ENCODE measurements at places on chromosomes 11 and 22.

GRCh38 chr11:132559331-132560036 lies 972.8 kb downstream of the OPCML start:
- DNase-seq, result no peak

GRCh38 chr11:31953803-31954327 lies 137.0 kb upstream of the RCN1 start:
- no peak for DNase-seq

GRCh38 chr11:95650276-95650675 lies 139.3 kb downstream of the FAM76B start:
- DNase-seq, result no peak

GRCh38 chr11:73398132-73398526 lies 21.9 kb downstream of the RELT start:
- DNase-seq, result no peak

- DNase-seq, result no peak
Observed at GRCh38 chr11:124277804-124278203, 21.6 kb downstream of the OR8G5 start.

- no peak for DNase-seq
Observed at GRCh38 chr22:46573781-46574437, 36.5 kb upstream of the CELSR1 start.

- no peak for DNase-seq
Observed at GRCh38 chr11:37946155-37946766, 1348.2 kb upstream of the RAG2 start.

DNA sequence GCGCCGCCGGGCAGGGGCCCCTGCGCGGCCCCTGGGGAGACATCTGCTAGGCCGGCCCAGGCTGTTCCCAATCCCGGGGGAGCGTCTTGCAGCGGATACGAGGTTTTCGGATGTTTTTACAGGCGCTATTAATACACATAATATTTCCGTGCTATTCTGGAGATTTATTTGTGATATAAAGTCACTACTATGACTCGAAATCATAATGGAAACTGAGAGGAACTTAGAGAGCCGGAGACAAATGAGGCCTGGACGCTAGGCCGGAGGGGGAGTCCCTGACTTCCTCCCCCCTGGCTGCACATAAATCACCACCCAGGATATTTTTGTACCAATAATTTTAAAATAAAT lies 91.7 kb upstream of the ANO1 start:
- no peak for DNase-seq

DNA sequence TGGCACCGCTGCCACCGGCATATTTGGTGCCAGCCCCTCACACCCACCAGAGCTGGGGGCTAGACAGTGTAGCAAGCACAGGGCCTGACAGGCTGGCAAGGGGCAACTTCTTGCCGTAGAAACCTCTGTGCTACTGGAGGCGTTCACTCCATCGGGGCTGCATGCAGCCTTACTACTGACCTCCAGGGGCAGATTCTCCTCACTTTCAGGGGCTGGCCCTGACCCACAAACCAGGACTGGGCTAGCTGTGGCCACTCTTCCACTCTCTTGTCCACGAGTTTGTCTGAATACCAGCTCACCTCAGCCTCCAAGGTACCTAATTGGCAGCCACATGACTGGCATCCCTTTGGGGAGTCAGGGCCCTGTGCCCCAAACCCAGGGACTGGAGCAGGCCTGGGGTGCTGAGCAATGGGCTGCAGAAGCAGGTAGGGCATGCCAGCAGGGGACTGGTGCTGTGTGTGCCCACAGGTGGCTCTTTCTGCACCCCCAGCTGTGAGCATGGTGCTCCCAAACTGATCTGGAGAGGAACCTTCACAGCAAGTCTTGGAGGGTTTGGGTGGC lies 2.1 kb upstream of the LMO1 start:
- no peak for DNase-seq

DNA sequence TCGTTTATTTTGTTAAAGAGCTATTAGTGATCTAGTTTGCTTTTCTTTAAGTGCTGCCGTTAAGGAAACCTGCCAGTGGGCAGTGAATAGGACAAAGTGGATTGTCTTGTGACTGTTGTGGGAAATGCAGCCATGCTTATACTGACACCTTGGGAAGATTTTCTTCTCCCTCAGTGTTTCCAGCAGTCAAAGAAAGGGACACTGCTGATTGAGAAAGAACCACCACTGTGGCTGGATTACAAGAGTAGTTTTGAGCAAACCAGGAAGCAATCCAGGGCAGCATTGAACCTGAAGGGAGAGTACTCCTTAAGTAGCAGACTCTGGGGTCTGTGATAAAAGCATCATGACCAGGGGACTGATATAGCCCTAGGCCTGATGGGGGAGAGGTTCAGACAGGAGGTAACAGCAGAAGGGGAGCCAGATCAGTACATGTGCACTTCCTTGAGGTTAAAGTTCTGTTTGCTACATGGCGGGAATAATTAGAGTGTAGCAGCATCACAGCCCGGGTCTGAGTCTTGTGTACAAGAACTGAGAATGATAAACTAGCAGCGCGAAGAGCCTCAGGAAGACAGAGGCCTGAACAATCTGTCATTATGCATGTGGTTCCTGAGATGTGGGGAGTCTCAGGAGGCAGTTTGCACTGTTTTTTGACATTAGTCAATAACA lies 167.8 kb downstream of the C11orf91 start:
- DNase-seq, result no peak

DNA sequence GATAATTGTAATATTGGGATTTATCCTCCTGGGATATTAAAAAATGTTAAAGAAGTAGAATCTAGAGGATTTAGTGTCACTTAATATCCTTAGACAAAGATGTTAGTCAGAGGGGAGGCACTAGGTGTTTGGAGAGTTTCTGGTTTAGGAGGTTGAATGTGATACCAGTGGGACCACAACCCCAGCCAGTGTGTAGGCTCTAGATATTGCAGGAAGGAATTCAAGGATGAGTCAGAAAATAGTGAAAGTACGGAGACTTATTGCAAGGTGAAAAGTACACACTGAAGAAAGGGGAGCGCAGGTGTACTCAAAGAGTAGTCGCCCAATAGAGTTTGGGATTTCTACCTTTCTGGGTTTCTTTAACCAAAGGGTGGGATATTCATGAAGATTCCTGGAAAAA lies 5.7 kb upstream of the TMEM41B start:
- no peak for DNase-seq

- no peak for DNase-seq
Observed at GRCh38 chr11:119157063-119157462, 8.2 kb downstream of the ABCG4 start.

- DNase-seq, result peak; percentile 44
Observed at GRCh38 chr11:35138943-35139721, at the start of gene CD44. Gene CD44, plus strand, starts transcription at chr11:35139171. Its CDS starts 133 bp downstream, at chr11:35139304.

DNA sequence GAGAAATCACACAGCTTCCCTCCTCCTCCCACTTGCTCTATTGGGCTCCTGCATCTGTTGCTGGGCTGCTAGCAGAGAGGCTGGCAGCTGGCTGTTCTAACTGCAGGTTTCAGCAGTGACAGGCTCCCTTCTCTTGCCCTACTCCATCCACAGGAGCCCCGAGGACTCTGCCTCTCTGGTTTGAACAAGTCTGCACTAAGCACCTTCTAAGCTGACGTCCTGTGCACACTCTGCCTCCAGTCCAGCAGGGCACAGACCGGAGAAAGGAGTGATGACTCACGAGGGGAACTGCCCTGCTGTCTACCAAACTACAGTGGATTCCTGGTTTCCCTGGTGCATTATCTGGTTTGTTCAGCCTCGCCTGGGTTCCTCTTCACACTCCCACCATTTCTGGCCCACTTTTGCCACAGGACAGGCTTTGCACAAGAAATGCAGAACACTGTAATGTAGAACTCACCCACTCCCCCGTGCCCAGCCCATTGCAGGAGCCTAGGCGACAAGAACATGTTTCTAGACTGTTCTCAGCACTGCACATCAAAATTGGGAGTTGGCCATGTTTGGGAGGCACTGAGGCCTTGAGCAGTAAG lies 26.0 kb downstream of the IL10RA start:
- no peak for DNase-seq

DNA sequence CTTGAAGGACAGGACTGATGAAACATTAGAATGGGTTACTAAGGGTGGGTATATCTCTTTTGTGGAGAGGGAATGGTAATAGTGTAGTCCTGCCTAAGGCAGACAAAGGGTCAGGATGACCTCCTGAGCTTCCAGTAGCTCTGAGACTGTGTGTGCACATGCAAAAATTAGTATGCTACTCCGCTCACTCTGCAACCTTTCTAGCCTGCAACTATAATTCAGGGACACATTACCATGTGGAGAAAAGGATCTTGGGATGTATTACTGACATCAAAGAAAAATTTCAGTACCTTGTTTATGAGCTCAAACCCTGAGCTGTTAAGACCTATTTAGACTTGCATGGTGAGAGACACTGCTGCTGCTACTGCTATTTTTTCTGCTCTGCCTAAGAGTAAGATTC lies 25.4 kb downstream of the LARGE2 start:
- DNase-seq, result no peak

DNA sequence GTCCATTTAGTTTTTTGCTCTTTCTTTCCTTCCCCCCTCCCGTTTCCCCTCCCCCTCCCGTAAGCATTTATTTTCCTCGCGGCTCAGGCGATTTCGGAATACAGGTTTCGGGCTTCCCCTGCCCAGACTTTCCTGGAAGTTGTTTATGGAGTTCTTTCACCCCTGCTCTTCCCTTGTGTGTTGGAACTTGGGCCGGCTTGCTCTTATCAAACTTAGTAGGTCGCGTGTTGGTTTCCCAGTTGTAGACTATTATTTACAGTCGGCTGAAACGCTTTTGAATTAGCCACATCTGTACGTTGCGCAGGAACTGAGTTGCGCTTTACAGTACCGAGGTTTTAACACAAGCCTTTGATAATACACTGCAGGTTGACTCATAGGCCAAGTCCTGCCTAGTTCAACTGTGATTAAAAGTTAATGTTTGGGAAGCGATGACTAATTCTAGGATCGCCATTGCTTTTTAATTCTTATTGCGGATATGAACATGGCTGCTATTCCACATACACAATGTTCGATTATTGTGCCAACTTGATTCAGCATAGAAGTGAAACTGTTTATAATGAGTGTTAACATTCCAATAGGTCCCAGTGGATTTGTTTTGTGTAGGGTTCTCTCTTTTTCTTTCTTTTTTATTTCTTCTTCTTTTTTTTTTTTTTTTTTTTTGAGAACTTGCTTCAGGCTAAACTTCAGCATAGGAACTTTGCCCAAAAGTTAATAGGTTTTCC lies 1.7 kb downstream of the YAP1 start:
- no peak for DNase-seq

GRCh38 chr11:101523634-101524260 lies 60.1 kb downstream of the TRPC6 start:
- DNase-seq, result no peak

GRCh38 chr11:113563766-113564526 lies 88.7 kb upstream of the DRD2 start:
- no peak for DNase-seq

DNA sequence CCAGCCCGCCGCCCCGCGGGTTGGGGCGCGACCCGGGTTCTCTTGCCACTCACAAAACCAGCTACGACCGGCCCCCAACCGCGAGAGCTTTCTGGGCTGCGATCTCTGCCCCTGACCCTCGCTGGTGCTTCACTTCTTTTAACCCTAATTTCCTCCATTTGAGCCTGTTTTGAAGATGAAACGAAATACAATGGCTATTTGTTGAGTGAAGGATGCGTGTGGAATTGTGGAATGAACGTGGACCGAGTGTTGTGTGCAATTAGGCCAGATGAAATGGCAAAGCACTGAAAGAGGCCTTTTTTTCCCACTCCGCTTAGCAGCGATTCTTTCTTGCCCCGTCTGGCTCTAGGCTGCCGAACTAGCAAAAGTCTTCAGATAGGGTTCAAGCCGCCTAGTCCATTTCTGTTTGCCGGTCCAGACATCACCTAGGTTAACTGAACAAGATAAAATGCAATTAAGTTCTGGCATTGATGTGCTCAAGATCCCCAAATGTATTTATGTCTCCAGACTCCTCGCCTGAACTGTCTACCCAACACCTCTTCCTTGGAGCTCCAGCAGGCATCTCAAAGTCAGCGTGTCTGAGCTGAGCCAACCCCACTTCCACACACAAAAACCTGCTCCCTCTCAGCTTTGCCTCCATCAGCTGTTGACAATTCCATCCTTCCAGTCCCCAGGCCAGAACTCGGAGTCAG lies 471 bp upstream of the TMEM184B start:
- no peak for DNase-seq

DNA sequence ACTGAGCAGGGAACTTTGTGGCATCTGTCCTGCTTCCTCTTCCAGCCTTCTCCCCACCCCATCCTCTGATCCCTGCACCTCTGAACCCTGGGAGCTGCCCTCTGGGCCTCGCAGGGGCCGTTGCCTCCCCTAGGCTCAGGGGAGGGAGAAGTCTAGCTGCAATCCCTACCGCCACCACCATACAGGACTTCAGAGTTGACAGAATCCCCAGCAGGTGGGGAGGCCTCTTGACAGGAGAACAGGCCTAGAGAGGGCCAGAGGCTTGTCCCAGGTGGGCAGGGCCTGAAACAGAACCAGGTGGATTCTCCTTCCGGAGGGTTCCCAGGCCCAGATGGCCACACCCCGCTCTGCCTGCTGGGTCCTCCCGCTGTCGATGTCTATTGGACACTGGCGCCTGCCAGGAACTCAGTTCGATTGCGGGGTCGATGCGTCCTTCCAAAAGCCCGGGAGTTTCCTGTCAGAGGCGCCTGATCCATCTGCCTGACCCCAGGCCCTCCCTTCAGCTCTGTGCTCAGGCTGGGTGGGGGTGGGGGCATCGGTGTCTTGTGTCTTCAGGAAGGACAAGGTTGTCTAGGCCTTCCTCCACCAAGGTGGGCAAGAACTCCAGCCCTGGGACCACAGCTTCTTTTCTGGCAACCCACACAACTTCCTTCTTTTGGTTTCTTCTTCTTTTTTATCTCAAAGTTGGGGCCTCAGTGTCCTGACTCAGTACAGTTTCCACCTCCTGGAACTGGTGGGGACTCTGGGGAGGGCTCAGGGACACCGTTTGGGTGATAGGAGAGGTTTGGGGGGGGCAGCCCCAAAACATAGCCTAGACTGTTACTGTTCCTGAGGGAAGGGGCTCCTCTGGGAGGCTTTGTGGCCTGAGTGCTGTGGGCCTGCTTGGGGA lies 6.4 kb downstream of the STARD10 start:
- DNase-seq, result no peak

GRCh38 chr22:43129426-43130425 lies 13.5 kb downstream of the MCAT start:
- no peak for DNase-seq

GRCh38 chr11:12416552-12416951 lies 39.2 kb downstream of the PARVA start:
- no peak for DNase-seq

GRCh38 chr11:111018566-111018965 lies 227.0 kb upstream of the POU2AF2 start:
- DNase-seq, result no peak

GRCh38 chr11:106202935-106203620 lies 125.6 kb downstream of the AASDHPPT start:
- DNase-seq, result no peak

DNA sequence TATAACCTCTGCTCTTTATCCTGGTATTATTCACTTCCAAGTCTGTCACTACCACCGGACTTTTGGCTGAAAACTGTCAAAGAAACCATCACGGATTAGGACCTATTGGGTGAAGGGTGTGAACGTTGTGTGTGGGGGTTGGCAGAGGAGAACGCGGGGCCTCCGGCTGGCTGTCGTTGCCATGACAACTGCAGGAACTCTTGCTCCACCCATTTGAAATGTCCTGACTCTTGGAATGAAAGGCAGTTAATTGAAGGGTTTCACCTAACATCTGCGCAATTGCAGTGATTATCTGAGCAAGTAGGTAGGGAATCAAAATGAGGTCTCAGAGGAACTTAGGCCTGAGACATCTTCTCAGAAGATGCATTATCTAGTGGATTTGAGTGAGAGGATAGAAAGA lies 60.9 kb upstream of the CLMP start:
- DNase-seq, result no peak

- no peak for DNase-seq
Observed at GRCh38 chr22:39820256-39820655, 73.3 kb downstream of the ENTHD1 start.

- DNase-seq, result no peak
Observed at GRCh38 chr11:83826078-83826477, 539.9 kb upstream of the CCDC90B start.
